ENCODE measurements at places on chromosomes 6 and 20.

- no peak for DNase-seq
Observed at GRCh38 chr6:161408041-161408440, 134.2 kb upstream of the AGPAT4 start.

GRCh38 chr20:56945901-56946300, 316.8 kb downstream of the TFAP2C start:
- no peak for DNase-seq

GRCh38 chr20:57306747-57307146, 22.9 kb upstream of the SPO11 start:
- DNase-seq, result no peak

DNA sequence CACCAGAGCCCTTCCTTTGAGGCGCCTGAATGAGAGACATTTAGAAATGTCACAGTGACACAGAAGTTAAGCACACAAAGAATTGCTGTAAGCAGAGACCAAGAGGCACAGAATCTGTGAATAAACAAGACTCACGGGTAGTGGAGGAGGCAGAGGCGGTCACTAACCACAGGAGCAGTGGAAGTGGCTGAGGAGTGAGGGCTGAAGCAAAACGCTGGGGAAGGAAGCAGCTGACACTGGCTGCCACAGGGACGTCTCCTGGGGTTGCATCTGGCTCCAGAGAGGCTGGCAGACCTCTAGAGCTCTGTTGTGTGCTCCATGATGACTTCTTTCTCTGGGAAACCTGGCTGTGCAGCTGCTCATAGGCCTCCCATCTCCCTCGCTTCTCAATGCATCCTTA, 65.0 kb upstream of the SLC2A12 start:
- DNase-seq, result no peak

GRCh38 chr6:142913511-142914047, 31.4 kb downstream of the HIVEP2 start:
- DNase-seq, result no peak

GRCh38 chr20:61414455-61414991, 162.5 kb downstream of the CDH4 start:
- DNase-seq, result no peak

DNA sequence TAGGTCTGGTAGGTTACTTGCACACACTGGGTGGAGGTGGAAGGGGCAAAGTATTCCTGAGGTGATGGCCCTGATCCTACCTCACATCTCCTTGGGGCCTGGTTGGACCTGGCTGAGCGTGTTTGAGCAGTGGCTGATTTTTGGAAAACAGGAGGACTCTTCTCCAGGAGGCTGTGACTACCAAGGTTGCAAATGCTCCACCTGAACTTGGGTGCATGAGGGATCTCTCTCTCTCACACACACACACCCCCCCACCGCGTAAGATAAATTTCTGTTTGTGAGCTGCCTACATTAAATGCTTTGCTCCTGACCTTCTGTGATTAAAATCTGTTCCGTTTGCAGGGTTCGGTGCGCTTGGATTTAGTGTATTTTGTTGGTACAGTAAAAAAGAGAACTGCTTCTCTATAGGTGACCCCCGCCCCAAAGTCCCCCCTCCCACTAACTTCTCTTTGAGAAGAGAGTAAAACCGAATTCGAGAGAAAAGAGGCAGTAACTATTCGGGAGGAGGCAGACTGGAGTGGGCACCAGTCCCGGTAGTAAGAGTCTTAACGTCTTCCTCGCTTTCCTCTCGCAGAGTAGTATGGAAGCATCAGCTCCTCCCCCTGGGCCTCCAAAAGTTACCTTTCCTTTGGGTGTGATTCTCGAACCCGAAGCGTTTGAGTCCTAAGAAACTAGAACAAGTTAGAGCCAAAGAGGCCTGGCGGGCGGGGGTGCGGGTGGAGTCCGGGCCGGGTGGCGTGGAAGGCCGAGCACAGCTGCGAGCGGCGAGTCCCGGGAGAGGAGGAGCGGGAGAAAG, 585 bp upstream of the DSE start:
- peak; percentile 61 for DNase-seq

DNA sequence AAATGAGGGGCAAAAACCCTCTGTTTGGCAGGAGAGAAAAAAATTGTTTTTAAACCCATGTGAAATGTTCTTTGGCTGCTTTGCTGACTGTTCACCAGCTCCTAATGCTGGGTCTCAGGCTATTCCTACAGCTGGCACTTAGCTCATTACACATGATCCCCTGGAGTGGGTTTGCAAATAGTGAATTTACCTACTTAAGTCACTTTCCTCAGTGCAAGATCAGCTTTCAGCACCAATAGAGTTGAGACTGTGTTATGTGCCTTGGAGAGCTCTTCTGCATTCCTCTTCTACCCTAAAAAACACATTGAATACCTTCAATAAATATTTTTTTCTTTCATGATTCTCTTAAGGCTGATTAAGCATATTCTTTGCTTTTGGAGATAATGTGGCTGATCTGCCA, 58.4 kb upstream of the PRDM1 start:
- DNase-seq, result no peak

- DNase-seq, result no peak
Observed at GRCh38 chr6:90019216-90019615, 124.9 kb downstream of the GJA10 start.

Measured in right renal cortex interstitium (tissue), 3 donors.